ENCODE measurements at places on chromosomes 2 and 18. TPM values are rescaled to one million over a fixed set of nuclear protein-coding genes. Genes with fewer than 3 reads are reported as not detected.

- no peak for DNase-seq
Measured at GRCh38 chr2:41488888-41489287, 558.9 kb upstream of the PKDCC start.

Gene NYAP2
- total RNA-seq: 2.3 TPM

DNA sequence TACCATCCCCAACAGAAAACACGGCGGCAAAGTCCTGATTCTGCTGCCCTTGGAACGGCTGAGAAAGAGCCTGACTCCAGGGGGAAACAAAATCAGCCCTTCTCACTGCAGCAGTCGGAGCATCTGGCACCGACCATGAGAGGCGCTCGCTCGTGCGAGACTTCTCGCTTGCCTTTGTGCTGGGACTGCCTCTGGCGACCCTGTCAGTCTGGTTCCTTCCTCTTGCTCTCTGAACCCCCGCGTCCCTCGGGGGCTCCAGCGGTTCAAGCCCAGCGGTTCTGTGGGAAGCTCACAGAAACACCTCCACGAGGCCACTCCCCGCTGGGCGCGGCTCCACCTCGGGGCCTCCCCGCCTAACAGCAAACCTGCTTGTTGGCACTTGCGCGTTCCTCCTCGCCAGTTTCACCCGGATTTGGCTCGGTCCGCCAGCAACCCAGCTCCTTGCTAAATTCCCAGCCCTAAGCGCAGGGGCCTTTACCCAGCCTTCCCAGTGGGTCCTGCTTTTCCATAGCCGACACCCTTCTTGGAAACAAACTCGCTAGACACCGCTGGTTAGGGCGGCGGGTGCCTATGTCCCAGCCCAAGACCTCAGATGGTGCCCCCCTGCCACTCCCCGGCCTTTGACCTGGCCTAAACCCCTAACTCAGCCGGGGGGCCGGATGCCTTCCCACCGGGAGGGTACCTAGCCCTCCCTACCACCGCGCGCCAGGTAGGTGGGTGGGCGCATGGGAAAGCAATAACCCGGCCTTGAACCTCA, 2.2 kb downstream of the RND3 start:
- DNase-seq: peak; percentile 75

Gene DSC3
- not detected for total RNA-seq

DNA sequence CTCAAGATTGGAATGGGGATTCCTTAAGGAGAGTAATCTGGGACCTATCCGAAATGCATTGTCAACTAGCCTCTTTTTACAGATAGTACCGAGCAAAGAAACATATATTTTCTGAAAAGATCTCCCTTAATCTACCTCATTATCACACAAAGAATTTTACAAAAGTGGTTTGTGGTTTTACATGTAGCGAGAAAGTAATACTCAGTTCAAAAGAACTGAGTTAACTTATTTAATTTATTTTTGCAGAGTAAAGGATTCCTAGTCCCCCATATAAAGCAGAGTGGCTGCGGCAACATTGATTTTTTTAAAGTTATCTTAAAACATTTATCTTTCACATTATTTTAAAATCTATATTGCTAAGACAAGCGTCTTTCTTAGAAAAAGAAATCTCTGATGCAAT, 15.9 kb upstream of the SOS1 start:
- DNase-seq: no peak

Gene LCLAT1
- total RNA-seq: 11.3 TPM

GRCh38 chr2:118535818-118536212, 311.6 kb downstream of the EN1 start:
- DNase-seq: no peak

Gene CHPF
- total RNA-seq: 117 TPM

Gene TMEM200C
- 0.54 TPM for total RNA-seq

DNA sequence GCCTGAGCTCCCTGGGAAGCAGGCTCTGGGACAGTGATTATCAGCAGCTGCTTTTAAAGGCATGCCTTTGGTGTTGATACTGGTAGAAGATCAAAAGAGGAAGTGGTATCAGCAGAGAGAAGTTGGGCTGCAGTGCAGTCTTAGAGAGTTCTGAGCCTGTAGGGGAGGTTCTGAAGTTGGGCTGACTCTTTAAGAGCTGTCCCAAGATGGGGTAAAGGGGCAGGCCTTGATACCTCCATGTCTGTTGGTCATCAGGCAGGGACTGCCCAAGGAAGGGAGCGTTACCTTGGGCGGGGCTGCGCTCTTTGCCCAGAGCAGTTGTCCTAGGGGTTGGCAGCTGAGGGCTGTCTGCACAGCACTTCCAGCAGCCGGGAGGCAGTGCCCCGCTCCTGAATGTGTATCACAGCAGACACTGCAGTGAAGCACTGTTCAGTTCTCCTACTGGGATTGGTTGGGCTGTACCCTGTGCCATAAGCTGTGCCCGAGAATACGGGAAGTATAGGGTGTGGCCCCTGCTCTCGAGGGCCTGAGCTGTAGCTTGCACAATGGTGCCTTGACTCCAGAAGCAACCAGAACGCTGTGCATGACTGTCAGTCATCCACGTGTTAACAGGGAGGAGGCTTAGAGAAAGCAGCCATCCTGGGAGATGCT, 177.0 kb downstream of the CTIF start:
- DNase-seq: no peak

DNA sequence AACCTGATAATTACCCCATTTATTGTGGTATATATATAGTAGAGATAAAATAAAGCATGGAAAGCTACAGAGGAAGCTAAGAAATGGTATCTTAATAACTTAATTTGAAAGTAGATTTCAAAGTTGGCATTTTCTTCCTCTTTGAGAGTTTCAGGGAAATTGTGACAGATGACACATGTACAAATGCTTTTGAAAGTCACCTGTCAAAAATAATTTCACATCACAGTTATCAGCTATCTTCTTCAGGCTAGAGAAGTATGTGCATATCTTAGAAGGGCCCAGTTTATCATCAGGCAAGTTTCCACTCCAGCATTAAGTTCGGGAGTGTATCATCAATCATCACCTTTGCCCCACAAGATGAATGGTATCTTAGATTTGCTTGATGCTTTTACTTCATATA, 457.9 kb downstream of the LRRTM4 start:
- DNase-seq: no peak

DNA sequence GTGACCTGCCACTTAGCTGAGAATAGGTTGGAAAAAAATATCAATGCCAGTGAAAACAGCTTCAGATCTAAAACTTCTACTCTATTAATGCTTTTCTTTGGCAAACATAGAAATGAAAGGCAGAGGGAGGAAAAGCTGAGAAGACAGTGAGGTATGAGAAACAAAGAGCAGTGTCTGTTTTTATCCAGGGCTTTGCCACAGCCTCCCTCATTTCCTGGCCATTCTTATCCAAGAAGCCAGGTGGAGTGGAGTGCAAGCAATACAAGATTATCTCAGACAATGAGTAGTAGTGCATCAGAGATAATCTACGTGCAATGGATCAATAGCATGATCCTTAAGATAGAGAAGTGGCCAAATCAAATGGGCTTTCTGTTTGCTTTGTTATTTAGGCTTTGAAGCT, 808.7 kb upstream of the PIK3C3 start:
- DNase-seq: no peak

Gene ANTXR1
- 38.6 TPM for total RNA-seq

Gene CNTNAP5
- not detected for total RNA-seq

DNA sequence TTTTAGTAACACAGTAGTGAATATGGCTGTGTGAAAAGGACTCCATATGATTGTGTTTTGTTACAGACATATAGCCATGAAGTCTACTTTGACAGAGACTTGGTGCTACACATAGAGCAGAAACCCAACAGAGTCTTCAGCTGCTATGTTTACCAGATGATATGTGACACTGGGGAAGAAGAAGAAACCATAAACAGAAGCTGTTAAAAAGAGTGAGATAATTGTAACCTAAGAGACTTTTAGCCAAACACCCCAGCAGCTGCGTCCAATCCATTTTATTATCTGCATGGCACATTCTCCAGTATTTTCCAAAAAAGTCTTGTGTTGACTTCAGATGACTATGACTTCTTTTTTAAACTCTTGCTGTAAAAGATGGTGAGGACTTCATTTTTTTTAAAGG, 41.4 kb upstream of the CYBRD1 start:
- DNase-seq: no peak

Gene TACR1
- 0.25 TPM for total RNA-seq

Gene ESPNL
- not detected for total RNA-seq

DNA sequence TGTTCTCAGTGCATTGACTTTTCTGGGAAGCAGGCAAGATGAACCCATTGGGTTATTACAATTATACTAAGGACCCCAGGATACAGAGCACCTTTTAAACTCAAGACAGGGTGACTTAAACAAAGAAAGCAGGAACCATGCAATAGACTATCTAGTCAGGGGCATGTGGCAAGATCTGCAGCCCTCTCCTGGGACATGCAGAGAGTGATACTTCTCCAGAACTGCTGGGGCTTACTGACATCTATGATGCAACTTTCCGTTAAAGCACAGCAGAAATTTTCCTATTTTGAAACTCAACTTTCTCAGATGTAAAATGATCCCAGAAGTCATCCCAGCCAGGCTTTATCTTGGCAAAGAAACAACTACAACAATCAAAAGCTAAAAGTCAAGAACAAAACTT, 162.2 kb upstream of the HNMT start:
- no peak for DNase-seq

GRCh38 chr2:128486640-128487375, 168.1 kb upstream of the HS6ST1 start:
- DNase-seq: no peak

GRCh38 chr2:241926541-241927311, 57.2 kb downstream of the RTP5 start:
- DNase-seq: no peak
